ENCODE measurements at places on chromosomes 5 and 9.
A peak's percentile ranks its signal among the peaks of the same experiment; 100 is the strongest.

GRCh38 chr9:14352503-14352902 lies 38.6 kb upstream of the NFIB start:
- no peak for DNase-seq

DNA sequence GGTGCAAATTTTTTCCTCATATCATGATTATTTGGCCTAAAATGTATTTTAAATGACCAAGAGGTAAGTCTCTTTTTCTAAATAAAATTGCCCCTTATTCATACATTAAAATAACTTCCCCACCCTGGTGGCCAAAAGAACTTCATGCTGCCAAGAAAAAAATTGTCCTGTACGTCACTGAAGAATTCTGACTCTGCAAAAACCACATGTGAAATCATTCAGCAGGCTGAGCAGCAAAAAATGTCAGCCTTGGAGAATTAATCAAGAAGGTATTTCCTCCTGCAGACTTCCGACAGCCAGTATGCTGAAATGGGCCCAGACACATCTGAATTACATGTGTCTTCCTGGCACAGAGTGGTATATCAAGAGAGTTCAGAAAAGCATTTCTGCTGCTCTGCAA lies 94.6 kb upstream of the HMHB1 start:
- DNase-seq: no peak

DNA sequence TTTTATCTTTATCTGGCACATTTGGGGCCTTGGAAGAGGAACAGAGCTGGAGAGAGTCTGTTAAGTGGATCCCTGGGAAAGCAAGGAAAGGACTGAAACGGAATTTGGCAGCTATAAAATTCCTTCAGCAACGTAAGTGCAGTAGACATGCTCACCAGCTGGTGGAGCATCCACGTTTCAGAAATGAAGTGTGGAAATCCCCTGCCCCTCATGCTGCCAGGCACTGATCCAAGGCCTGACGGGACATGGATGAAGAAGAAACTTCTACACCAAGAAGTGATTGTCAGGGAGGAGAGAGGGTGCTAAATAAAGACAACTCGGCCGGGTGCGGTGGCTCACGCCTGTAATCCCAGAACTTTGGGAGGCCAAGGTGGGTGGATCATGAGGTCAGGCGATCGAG lies 209.3 kb downstream of the ROR2 start:
- DNase-seq: no peak

- DNase-seq: no peak
These were observed 8.0 kb downstream of the PCDH1 start for GRCh38 chr5:141870228-141870627.

DNA sequence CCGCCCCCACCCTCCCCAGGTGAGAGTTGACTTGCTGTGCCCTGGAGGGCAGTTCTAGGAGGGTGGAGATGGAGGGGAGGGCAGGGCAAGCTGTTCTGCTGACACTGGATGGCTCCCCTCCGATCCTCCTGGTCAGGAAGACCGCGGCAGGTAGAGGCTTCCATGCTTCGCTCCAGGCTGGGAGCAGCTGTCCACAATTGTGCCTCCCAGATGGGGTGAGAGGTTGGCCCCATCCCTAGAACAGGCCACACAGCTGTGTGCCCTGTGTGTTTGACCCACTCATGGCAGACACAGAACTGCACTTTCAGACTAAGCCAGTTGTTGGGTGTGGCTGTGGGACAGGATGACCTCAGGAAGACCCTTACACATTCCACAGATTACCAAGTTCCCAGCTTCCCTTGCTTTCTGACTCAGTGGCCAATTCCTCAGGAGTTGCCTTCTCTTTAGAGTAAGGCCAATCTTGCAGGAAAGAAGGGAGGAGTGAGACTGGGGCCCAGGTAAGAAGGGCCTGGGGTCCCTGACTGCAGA lies 72.1 kb upstream of the HSPA9 start:
- DNase-seq: no peak

GRCh38 chr9:78004478-78005229 lies 27.0 kb downstream of the GNAQ start:
- DNase-seq: no peak

GRCh38 chr9:100619194-100619593 lies 41.3 kb downstream of the CAVIN4 start:
- no peak for DNase-seq

DNA sequence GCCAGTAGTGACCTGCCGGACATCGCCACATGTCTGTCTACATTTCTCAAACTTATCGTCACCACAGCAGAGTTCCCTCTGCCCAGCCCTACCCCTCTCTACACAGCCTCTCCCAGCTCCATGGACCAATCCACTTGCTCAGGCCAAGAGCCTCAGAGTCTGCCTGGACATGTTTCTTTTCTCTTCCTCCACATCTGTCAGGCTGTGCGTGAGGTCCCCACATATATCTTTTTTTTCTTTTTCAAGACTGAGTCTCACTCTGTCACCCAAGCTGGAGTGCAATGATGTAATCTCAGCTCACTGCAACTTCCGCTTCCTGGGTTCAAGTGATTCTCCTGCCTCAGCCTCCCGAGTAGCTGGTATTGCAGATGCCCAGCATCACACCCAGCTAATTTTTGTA lies 62.7 kb upstream of the GGTA1 start:
- peak; percentile 30 for DNase-seq

- DNase-seq: no peak
These were observed 207.7 kb downstream of the TTLL11 start for GRCh38 chr9:121885345-121885901.

DNA sequence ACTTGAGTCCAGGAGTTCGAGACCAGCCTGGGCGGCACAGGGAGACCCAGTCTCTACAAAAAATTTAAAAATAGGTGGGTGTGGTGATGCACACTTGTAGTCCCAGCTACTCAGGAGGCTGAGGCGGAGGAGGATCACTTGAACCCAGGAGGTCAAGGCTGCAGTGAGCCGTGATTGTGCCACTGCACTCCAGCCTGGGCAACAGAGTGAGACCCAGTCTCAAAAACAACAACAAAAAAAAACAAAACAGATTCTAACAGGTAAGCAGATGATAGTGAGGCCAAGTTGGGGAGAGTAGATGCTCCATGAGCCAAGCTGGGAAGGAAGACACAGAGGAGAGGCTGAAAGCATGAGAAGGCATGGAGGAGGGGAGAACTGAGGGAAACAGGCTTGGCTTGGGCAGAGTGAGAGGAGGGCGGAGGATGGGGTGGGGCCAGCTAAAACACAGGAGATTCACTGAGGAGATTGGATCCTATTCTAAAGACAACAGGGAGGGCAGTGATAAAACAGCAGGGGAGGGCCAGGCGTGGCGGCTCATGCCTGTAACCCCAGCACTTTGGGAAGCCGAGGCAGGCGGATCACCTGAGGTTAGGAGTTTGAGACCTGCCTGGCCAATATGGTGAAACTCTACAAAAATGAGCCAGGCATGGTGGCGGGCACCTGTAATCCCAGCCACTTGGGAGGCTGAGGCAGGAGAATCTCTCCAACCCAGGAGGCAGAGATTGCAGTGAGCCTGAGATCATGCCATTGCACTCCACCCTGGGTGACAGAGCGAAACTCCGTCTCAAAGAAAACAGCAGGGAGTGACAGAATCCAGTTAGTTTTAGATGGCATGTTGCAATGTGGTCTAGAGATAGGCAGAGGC lies 8.4 kb downstream of the RPS14 start:
- DNase-seq: no peak

DNA sequence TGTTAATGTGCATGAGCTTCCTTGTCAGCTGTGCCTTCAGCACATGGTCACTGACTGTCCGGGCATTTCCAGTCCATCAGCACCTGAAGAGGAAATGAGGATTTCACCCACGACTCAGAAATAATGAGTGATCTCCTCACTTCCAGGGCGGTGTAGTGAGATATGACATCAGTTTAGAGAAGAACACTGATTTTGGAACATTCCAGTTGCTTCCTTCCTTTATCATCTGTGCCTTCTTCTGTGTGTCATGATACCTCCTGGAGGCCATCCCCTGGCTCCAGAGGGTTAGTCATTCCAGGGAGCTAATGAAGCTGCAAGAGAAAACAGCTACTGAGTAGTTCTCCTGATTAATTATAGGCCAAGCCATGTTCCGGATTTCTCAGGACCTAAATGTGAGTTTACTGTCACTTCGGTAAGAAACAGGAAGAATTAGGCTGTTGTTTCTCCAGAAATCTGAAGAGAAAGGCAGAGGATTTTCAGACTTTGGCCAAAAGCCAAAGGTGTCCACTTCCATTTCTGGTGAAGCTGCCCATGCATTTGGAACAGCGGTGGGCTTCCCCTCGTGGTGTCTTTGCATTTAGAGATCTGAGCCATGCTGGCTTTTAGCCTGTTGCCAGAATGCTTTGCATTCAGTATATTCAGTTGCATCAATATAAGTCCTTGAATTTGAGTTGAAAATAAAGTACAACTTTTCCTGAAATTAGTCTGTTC lies 161.3 kb upstream of the OTULINL start:
- DNase-seq: no peak

GRCh38 chr9:34457266-34458012 lies 931 bp downstream of the FAM219A start:
- no peak for DNase-seq

- DNase-seq: peak; percentile 14
These were observed 29.2 kb downstream of the EXOC3 start for GRCh38 chr5:472076-472655.

GRCh38 chr9:35548571-35548970 lies 56.5 kb upstream of the TESK1 start:
- DNase-seq: no peak

DNA sequence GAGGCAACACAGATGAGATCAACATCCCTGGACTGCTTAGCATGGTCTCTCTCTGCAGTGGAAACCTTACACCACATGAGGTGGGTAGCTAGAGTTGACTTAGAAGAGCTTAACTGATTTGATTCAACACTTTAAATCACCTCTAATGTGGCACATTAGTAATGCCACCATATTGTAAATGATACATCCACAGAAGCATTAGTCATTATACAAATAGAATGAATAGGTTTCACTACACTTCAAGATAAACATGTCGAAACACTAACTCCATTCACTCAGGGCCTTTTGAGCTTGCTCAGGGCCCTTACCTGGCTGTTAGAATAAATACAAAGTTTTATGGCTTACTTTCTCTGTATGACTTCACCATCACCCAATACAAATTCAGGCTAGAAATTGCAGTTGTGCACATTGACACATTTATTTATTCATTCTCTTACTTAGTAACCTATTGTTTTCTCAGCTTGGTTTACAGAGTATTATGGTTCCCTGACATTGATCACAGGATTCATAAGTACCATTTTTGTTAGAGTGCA lies 9.3 kb upstream of the SMAD5 start:
- DNase-seq: no peak

DNA sequence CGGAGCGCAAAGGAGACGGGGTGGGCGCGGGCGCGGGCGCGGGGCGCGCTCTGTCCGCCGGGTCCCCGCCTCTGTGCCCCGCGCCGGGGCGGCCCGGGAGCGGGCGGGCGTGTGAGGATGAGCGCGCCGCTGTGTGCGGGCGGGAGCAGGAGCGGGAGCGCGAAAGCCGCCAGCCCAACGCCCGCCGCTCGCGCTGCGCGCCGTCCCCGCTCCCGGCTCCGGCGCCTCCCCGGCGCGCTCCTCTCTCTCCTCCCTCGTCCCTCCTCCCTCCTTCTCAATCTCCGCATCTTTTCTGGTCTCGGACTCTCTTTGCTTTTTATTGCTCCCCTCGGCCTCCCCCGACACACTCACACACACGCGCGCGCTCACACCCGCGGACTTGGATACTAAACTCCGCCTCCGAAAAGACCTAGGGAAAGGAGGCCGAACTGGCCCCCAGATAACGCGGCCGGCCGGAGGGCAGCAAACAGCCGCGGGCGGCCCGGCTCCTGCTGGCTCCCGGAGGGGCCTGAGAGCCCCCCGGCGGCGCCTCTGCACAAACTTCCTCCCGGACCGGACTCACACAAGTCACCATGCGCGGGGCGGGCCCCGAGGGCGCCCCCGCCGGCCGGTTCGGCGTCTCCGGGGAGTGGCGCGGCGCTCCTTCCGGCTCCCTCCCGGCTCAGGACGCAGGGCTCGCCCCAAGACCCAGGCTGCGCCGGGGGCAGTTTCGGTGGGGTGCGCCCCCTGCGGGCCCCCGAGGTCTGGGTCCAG lies at the start of gene FIBCD1:
Gene FIBCD1, minus strand, starts transcription at position 596 of the 753 bp plus-strand sequence. CDS start 640 bp downstream, outside the sequence.
- peak; percentile 36 for DNase-seq

DNA sequence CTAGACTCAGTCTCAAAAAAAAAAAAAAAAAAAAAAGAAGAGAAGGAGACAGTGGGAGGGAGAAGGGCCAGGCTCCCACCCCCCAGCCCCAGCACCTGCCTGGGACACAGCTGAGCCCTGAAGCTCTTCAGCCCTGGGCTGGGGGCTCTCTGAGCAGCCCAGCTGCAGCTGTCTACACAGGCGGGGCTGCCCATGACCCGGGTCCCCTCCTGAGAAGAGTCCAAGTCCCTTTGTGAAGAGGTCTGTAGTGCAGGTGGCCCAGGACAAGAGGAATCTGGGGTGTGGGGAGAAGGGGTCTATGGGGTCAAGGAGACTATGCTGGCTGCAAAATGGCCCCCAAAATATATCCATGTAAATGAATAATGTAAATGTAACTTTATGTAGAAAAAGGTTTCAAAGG lies 6.7 kb upstream of the LCN2 start:
- DNase-seq: no peak

- no peak for DNase-seq
These were observed 2.8 kb downstream of the OR1L8 start for GRCh38 chr9:122580360-122580759.

- DNase-seq: no peak
These were observed 37.1 kb downstream of the PLPP1 start for GRCh38 chr5:55497712-55498111.

DNA sequence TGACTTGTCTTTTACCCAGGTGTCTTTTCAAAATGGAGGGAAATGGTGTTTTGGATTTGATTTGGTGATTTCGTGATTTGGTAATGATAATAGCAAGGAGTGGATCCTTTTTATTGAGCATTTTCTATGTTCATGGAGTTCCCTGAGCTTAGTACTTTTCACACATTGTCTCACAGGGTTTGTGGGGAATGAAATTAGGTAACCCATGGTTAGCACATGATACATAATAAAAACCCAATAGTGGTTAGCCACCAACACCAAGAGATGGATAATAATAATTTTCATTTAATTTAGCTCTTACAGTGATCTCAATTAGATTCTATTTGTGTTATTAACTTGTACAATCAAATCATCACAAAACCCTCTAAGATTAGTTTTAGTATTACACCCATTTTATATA lies 65.4 kb downstream of the ARHGAP26 start:
- no peak for DNase-seq

DNA sequence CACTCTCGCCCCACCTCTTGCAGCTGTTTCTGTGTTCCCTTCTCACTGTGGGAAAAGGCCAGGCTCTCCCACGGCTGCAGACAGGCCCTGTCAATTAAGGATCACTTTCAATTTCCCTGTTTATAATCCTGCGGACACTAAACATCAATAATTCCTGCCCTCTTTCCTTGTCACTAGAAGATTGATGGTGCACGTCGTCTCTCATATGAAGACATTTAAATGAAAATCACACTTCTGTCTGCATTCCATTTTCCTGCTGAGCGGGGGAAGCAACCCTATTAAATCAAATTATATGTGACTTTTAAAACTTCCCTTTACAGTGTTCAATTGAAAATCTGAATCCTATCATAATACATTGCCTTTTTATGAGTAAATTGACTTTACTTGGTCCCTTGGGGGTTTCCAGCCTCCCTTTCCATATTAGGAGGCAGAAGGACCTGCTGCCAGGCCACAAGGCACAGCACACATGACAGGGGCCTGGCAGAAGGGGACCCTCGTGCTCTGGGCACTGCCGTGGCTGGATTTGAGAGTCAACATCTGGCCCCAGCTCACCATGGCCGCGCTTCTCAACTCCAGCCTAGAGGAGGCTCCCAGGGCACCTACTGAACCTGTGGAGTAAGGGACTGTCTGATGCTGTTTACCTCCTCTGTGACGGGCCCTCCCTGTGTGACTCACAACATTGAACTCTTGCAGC lies 311.0 kb upstream of the IRX4 start:
- DNase-seq: no peak

GRCh38 chr5:71011194-71011792 lies 13.8 kb downstream of the NAIP start:
- no peak for DNase-seq

GRCh38 chr9:19665146-19665863 lies 123.5 kb downstream of the SLC24A2 start:
- DNase-seq: no peak
